ENCODE measurements at places on chromosomes 11 and 22. TPM values are rescaled to one million over a fixed set of nuclear protein-coding genes. Genes with fewer than 3 reads are reported as not detected.
A peak's percentile ranks its signal among the peaks of the same experiment; 100 is the strongest.

Gene PHLDB1
- total RNA-seq = 110 TPM

Gene YPEL4
- 0.17 TPM for total RNA-seq

Gene OR2D2
- not detected for total RNA-seq

Gene MIAT
- 1.6 TPM for total RNA-seq

Gene GGTLC3
- total RNA-seq = not detected

Gene DDI1
- total RNA-seq = not detected

- DNase-seq = no peak
Measured at GRCh38 chr22:32175683-32176644, 16.9 kb upstream of the C22orf42 start.

GRCh38 chr11:65219930-65220213, 38.1 kb downstream of the CAPN1 start:
- no peak for DNase-seq

- no peak for DNase-seq
Measured at GRCh38 chr11:47552056-47552565, 821 bp downstream of the CELF1 start.

GRCh38 chr11:76644591-76644990, 26.0 kb downstream of the LRRC32 start:
- DNase-seq = no peak

DNA sequence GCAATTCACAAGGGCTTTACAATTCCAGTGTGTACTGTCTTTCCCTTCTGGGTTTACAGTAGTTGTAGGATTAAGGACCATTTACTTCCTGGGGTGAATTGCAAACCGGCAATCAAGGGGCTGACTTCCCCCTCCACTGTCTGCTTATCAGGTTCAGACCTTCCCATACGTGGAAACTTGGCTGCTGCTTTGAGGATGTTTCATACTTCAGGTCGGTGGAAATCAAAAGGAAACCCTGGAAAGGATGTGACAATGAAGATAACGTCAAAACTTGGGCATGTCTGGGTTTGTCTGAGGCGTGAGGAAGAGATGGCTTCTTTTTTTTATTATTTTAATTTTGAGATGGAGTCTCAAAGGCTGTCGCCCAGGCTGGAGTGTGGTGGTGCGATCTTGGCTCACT, 2.1 kb upstream of the RTCB start:
- DNase-seq = no peak

GRCh38 chr11:19827399-19828135, 114.9 kb downstream of the NAV2 start:
- DNase-seq = no peak

GRCh38 chr11:35721651-35722282, 59.2 kb downstream of the TRIM44 start:
- no peak for DNase-seq

- no peak for DNase-seq
Measured at GRCh38 chr11:11318961-11319360, 34.1 kb downstream of the CSNK2A3 start.

- peak; percentile 60 for DNase-seq
Measured at GRCh38 chr11:8959546-8960166, 4.6 kb downstream of the TMEM9B start.

GRCh38 chr22:18065256-18065655, 12.5 kb upstream of the PEX26 start:
- no peak for DNase-seq

DNA sequence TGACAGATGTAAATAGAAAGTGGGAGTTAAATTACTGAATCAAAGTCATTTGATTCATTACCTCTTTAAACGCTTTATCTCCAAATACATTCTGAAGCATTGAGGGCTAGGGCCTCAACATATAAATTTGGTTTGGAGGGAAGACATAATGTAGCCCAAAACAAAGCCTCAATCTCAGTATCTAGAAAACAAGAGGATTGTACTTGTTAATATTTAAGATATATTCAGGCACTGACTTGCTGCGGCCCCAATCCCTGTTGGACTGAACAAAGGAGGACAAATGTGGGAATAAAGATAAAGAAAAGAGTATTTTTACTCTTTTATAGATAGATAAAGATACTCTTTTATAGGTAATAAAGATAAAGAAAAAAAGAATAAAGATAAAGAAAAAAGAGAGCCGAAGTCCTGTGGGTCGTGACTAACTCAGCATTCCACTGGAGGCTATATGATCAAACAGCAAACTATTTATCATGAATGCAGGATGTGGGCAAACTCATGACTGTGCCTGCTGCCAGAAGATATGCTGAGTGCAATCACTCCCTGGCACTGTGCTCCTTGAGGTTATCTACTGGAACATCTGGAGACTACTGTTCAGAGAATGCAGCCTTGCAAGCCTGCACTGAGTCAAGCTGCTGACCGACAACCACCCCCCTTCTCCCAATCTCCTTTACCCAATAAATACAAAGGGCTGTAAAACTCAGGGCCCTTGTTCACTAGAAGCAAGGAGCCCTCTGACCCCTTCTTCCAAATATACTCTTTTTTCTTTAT, 6.9 kb downstream of the OR10V1 start:
- no peak for DNase-seq

- DNase-seq = no peak
Measured at GRCh38 chr11:59822989-59823566, 12.5 kb upstream of the MRPL16 start.

Data from heart right ventricle (tissue), 16 donors.